ENCODE measurements at places on chromosomes 4 and X.
A peak's percentile ranks its signal among the peaks of the same experiment; 100 is the strongest.

- DNase-seq, result no peak
Measured at GRCh38 chr4:112422644-112423043, 93.3 kb downstream of the NEUROG2 start.

DNA sequence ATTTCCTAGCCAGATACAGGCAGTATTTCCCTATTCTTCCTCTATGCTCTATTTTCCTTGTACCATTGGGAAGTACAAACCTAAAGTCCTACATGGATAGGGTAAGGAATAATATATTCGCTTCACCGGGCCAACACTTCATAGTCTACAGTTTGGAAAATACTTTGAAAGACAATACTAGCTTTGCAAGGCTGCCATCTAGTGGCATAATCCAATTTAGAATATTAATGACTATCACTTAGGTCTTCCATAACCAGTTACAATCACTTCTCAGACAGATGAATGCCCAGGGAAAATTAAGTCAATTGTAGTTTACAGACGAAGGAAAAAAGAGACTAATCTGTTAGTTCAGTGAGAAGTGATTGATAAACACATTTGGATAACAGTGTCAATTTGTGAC lies 141.0 kb upstream of the FAM47C start:
- no peak for DNase-seq

DNA sequence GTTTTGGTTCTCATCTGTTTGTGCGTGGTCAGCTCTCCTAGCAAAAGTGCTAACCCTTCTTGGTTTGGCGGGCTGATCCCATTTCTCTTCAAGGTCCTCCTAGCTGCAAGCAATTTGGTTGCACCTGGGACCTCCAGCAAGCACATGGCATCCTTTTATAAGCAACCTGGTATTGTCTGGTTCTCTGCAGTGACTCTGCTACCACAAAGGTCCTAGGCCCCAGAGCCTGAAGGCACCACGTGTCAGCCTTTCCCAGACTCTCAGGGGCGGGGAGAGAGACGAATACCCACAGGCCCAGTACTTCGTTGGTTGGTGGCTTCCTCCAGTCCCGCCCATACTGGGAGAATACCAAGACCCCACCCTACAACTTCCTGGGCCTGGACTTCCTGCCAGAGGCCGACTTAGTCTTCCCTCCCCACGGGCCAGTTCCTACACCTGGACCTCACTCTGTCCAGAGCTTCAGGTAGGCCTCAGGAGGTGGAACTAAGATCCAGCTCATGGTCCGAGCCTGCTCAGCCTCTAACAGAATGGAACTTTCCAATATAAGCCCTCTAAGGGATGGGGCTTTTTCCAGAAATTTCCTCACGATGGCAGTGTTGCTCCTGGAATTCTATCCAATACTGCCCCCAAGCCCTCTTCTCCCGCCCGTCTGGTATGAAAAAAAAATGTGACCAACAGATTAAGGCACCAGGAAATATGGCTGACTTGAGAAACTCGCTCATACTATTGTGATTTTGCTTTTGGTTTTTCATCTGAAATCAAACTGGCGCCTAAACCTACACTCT lies 192.5 kb upstream of the STK26 start:
- no peak for DNase-seq

DNA sequence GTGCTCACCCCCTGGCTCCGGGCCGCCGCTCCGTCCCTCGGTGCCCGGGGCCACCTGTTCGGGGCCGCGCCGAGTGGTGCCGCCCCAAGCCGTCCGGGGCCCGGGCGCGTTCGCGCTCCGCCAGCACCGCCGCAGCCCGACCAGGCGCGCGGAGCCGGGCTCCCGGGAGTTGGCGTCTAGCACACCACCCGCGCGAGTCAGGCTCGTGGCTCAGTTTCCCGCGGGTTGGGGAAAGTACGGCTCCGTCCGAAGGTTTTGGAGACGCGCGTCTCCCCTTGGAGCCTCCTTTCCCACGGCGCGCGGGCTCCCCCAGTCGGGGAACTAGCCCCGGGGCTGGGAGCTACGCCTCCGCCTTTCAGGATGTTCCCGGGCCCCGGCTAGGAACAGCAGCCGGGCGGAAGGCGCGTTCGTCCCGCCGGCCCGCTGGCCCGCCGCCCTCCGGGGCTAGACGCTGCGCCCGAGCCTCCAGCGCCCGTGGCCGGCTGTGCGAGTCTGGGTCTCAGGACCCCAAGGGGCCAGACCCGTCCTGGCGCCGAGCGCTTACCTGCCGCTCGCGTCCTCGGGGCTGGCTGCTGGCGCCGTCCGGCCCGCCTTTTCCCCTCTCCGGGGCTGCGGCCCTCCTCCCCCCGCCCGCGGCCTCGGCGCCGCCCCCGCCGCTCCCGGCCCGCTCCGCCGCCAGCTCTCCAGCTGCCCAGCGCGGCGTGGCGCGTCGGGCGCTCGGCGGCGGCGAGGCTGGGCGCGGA lies at the start of gene ADGRG2:
Gene ADGRG2, minus strand, starts transcription at position 571 of the 743 bp plus-strand sequence. CDS start 53,634 bp downstream, outside the sequence.
- DNase-seq, result no peak

GRCh38 chr4:82126512-82127040 lies 247.2 kb downstream of the HNRNPD start:
- no peak for DNase-seq

GRCh38 chr4:143713955-143714625 lies 13.6 kb upstream of the FREM3 start:
- DNase-seq, result no peak

DNA sequence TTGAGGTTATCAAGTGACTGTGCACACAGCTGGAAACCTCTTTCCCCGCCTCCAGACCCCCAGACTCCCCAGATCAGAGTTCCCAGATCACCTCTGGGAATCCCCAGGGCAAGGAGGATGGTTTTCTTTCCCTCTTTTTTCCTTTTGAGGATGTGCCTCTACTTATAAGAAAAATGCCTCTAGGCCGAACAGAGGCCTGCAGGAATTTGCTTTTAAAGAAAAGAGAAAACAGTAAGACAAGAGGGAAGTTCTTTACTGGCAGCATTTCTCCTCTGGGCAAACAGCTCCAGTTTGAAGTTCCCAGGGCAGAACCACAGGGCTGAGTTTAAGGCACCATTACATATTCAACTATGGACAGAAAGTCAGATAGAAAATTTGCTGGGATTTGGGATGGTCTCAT lies 837.9 kb upstream of the LCORL start:
- DNase-seq, result no peak

DNA sequence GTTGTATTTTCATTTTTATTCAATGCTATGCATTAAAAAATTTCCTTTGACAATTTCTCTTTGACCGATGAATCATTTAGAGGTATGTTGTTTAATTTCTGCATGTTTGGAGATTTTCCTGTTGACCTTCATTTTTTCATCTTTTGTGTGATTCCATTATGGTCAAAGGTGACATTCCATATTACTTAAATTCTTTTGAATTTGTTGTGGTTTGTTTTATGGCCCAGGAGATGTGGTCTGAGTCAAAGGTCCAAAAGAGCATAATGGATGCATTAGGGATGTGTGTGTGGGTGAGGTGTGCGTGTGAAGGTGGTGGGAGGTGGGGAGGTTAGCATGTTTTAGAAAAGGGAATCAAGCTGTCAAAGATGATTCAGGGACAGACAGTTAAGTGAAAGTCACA lies 76.0 kb upstream of the GIMD1 start:
- no peak for DNase-seq

GRCh38 chr4:48275247-48275646 lies 5.6 kb upstream of the TEC start:
- DNase-seq, result no peak

DNA sequence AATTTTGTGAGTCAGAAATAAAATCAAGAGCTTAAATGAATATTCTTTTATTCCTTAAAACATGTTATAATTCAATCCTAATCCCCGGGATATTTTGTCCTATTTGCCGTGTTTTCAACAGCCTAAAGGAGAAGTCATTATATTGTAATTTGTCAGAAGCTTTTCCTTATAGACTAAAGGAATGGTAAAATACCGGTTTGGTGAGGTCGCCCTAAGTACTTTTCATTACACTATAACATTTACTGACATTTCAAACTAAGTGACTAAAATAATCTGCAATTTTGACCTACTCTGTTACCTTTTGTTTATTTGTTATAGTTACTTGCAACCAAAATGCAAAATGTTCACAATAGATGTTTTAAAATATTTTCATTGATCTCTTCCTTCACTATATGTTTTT lies 8.8 kb downstream of the DCLK2 start:
- no peak for DNase-seq

DNA sequence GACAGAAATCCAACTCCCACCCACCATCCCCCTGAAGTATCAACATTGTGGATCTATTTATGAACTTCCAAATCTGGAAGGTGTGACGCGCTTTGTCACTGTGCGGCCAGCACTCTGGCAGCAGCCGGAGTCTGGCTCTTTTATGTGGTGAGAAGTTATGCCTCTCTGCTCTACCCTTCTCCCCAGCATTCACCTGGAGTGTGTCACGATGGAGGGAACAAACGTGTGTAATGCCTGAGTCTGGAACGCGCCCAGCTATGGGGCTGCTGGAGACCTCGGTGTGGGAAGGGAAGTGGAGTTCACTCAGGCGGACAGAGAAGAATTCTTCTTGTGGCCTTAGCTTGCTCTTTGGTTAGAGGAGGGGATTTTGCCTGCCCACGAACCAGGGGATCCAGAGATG lies 222.1 kb upstream of the RPL34 start:
- DNase-seq, result no peak

- DNase-seq, result no peak
Measured at GRCh38 chrX:41148553-41148952, 63.3 kb downstream of the USP9X start.

- DNase-seq, result no peak
Measured at GRCh38 chr4:150259861-150260567, 181.8 kb downstream of the DCLK2 start.

DNA sequence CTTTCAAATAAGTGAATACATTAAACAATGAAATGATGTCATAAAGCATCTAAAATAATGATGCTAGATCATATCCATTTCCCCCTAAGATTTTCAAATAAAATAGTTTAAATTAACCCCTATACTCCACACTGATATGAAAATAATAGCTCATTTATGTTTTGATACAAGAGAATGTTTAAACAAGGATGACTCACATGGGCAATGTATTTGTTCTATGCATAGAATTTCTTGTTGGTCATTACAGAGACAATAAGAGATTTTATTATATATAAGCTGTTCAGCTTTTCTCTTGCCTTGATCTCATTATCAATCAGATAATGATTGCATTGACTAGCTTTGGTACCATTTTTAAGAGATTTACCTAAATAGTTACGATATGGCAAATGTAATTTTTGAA lies 411.7 kb downstream of the ARHGAP24 start:
- no peak for DNase-seq

- no peak for DNase-seq
Measured at GRCh38 chrX:340121-340520, 21.5 kb upstream of the GTPBP6 start.

DNA sequence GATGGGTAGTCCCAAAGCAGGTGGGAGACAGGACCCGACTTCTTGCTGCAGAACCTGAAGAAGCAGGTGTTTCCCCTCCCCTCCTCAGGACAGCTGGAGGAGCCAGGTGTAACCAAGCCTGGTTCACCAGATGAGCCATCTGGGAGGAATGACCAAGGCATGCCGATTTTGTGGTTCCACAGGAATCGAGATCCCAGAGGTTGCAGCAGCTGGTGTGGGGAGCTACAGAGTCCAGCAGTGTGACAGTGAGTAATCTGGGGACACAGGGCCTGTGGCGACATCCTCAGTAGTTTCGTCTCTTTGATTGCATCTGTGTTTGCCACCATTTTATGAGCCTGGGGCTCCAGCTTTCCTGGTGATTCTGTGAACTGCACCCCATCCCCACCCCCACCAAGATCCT lies 2.6 kb upstream of the NDP start:
- DNase-seq, result no peak

DNA sequence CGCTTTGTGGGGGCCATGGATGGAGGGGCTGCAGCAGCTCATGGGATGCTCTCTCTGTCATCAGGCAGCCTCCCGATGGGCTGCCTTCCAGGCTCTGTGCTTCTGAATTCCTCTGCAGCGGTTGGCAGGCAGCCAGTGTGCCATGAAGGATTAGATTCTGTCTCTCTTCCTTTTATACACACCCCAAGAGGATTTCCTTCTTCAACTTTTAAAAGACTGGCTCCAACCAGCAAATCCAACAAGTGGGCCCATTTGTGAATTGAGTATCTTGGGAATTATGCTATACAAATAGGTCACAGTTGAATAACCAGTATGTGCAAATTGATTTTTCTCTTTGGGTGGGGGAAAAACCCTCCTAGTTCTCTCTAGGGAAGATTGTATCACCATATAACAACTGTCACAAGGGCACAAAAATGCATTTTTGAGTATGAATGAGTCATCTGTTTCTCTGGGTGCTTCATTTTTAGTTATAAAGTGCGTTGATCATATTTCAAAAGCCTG lies 96.8 kb upstream of the FAT1 start:
- DNase-seq, result no peak

- no peak for DNase-seq
Measured at GRCh38 chr4:52251864-52252263, 200.8 kb downstream of the SPATA18 start.

DNA sequence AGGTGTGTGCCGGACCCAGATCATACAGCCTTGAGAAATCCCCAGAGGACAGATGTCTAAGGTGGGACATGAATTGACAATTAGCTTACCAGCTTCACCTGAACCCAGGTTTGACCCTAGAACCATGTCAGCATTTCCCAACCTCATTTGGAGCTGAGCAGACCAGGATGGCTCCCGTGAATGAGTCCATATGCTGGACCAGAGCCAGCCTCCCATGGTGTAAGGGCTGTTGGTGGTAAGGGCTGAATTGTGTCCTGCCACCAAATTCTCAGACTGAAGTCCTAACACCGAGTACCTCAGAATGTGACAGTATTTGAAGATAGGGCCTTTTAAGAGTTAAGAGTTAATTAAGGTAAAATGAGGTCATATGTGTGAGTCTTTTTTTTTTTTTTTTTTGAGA lies 88.3 kb downstream of the SLC34A2 start:
- DNase-seq, result no peak

DNA sequence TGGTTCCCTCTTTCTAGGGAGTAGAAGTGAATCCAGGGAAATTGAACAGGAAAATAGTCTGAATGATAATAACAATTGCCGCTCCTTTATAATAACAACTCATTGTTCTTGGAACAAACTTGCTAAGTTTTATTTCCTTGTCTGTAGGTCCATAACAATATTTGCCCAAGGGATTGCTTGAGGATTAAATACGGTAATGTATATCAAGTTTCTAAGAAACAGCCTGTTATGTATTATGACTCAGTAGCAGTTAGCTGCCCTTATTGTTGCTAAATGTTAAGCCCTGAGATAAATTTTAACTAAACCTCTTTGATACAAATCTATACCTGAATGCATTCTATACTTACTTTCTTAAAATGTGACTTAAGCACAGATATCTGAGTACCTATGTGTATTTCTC lies 215.9 kb upstream of the AADAT start:
- no peak for DNase-seq

GRCh38 chrX:16039834-16040233 lies 83.5 kb upstream of the GRPR start:
- DNase-seq, result no peak

- DNase-seq, result no peak
Measured at GRCh38 chr4:162793571-162793970, 373.1 kb downstream of the NAF1 start.

- peak; percentile 51 for DNase-seq
Measured at GRCh38 chrX:69015156-69015555, 150.1 kb downstream of the PJA1 start.

DNA sequence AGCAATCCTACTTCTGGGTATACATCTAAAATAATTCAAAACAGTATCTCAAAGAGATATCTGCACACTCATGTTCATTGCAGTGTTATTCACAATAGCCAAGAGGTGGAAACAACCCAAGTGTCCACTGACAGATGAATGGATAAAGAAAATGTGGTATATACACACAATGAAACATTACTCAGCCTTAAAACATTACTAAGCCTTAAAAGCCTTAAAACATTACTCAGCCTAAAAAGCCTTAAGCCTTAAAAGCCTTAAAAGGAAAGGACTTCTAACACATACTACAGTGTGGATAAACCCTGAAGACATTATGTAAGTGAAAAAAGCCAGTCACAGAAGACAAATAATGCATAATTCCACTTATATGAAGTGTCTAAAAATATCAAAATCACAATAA lies 40.3 kb upstream of the TFDP3 start:
- DNase-seq, result no peak

Data from type B pancreatic cell (in vitro differentiated cells).